Central memory CD8-positive, alpha-beta T cell (primary cell): ENCODE measurements at places on chromosomes 4 and X.

DNA sequence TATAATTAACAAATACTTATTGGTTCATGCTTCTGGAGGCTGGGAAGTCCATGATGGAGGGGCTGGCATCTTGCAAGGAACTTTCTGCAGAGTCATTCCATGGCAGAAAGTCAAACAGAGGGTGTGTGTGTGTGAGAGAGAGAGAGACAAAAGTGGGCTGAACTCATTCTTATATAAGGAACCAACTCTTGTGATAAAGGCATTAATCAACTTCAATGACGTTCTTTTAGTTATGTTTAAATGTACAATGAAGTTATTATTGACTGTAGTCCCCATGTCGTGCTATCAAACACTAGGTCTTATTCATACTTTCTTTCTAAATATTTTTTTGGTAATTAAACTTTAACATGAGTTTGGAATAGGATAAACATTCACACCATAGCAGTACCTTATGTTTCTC, 1408.8 kb downstream of the STIM2 start:
- DNase-seq, result no peak

DNA sequence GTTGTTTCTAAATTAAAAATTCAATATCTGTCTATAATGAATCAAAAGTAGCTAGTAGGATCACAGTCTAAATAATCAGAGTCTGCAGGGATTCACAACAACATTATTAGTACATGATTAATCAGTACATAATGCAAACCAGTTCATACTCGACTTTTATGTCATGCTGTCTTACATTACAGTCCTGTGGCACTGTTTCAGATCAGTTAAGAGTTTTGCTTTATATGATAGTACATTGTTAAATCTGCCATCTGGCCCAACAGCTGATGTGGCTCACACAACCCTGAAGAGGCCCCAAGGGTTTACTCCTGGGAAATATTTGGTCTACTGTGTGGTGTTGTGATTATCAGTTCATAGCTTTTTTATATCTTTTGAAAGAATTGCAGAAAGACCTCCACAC, 247.1 kb upstream of the ETNPPL start:
- DNase-seq, result no peak

DNA sequence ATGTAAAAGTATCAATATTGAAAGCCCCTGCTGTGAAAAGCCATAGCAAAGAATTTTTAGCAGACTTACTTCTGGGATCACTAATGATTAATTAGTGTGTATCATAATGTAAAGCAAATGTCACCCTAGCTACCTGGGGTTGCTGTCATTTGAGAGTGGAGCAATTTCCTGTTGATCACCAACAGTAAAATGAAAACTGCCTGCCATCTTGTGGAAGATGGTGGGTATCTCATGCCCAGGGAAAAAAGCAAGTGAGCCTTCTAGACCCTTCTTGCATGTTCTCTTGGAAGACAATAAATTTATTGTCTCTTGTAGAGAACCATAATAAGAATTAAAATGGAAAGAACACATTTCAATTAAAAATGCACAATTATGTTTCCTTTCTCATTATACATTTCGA, 360.2 kb downstream of the ZIC3 start:
- DNase-seq, result no peak

- DNase-seq, result no peak
These were observed 443.0 kb downstream of the PCDH10 start for GRCh38 chr4:133592106-133592505.

GRCh38 chr4:125140966-125141495, 173.7 kb upstream of the FAT4 start:
- no peak for DNase-seq

DNA sequence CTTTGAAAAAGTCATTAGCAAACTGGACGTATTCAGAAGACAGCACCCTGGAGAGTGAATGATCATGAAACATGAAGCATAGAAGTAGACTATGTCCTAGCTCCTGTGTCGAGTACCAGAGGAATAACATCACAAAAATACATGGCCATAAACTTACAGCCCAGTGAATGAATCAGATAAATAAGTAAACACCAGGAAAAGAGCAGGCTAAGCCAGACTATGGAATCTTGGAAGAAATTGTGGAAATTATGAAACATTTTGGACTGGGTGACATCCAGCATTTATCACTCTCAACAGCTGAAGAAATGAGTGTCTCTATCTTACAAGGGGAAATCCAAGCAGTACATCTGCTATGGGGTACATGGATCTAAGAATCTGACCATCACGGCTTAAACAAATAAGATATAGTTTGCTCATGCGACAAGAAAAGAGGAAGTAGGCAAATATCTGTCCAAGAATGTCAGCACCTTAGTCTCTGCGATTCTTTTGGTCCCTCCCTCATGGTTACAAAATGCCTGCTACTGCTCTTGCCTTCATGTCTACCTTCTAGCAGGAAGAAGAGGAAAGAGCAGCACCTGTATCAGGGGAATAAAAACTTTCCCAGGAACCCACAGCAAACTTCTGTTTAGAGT, 481.5 kb downstream of the BCOR start:
- no peak for DNase-seq

GRCh38 chr4:108429662-108430061, 190.7 kb upstream of the RPL34 start:
- no peak for DNase-seq

GRCh38 chrX:8629871-8630270, 102.1 kb downstream of the ANOS1 start:
- no peak for DNase-seq

DNA sequence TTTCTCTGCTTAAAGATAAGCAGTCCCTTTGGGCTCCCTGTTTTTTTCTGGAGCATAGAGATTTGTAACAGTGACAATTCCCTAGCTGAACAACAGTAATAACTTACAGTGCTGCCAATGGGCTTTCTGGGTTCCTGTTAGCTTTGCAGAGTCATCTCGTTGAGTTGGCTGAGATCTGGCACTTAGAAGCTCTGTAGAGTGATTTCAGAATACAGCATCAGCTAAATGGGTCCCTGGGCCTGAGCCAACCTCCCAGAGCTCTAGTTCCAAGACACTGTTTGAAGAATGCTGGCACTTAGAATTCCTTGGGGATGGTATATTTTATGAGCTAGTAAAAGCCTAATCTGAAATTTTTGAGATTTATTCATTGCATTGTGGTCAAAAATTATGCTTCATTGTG, 43.5 kb upstream of the SERTM2 start:
- DNase-seq, result no peak

- DNase-seq, result no peak
These were observed 219.2 kb downstream of the KIT start for GRCh38 chr4:54877006-54877405.

GRCh38 chr4:85952528-85952927, 407.3 kb downstream of the MAPK10 start:
- DNase-seq, result no peak

GRCh38 chrX:38233891-38234667, 13.4 kb upstream of the SRPX start:
- DNase-seq, result no peak

GRCh38 chrX:40434443-40434842, 146.3 kb upstream of the ATP6AP2 start:
- DNase-seq, result no peak

- no peak for DNase-seq
These were observed 203.5 kb downstream of the PRDM5 start for GRCh38 chr4:120718979-120719566.

DNA sequence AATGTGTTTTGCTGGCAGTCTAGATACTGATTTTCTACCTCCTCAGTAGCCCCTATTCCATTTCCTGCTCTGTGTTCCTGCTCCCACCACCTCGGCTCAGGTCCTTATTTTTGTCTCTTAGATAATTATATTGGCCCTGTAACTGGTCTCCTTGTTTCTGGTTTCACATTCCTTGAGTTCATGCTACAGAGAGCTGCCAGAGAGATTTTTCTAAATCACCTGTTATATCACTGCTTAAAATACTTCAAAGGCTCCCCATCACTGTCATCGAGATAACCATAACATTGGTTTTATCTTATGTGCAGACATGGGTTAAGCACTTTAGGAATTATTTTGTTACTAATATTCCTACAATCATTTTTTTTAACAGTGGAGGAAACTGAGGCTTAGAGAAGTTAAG, 9.6 kb downstream of the SYNPO2 start:
- DNase-seq, result no peak

DNA sequence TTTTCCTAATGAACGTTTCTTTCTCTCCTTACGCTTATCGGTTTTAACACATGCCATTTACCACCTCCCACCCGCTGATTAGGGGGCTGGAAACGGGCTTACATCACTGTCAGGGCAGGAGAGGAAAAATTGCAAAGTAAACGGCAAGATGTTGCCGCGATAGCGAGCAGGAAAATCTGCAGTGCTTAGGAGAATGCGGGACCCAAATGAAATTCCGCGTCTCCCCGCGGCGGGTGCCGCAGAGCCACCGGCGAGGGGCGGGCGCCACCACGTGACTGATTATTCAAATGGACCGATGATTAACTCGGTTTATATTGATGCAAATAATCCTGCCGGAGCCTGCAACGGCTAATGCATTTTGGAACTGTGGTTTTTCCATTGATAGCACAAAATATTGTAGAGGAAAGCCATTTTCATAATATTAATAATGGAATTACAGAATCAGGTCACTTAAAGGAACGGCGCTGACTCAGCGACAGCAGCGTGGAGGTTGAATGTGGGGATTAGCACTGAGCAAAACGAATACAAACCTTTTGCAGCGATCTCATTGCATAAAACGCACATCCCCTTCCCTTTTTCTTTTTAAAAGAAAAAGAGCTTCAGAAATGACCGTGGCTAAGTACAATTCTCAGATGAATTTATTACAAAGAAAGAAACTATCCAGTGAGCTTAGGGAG, 224.2 kb downstream of the STIM2 start:
- no peak for DNase-seq

DNA sequence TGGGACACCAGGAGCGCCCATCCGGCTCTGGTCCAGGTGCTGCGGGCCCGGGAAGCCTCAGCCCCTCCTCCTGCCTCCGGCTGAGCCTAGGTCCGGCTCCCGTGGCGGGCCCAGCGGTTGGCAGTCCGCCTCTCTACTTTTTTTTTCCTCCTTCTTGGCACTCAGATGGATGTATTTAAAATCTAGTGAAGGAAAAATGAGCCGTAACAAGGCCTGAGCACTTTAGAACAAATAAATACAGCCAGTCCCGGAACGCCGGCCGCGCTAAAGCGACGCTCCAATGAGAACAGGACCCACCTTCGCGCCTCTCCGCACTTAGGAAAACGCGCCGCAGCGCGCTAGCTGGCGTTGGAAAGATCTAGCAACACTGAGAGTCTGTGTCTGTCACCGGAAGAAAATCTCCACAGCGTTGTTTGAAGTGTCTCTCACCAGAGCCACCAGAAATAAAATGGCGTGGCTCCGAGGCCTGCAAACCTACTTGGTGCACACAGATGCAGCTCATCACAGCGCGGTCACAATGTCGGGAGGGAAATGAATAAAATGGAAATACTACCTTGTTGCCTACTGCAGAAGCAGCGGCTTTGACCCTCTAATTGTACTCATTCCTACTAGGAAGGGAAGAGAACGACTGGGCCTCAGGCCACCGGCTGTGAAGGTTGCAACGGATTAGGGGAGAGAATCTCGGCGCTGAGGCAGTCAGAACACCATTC, 4.7 kb downstream of the NEUROG2 start:
- no peak for DNase-seq

DNA sequence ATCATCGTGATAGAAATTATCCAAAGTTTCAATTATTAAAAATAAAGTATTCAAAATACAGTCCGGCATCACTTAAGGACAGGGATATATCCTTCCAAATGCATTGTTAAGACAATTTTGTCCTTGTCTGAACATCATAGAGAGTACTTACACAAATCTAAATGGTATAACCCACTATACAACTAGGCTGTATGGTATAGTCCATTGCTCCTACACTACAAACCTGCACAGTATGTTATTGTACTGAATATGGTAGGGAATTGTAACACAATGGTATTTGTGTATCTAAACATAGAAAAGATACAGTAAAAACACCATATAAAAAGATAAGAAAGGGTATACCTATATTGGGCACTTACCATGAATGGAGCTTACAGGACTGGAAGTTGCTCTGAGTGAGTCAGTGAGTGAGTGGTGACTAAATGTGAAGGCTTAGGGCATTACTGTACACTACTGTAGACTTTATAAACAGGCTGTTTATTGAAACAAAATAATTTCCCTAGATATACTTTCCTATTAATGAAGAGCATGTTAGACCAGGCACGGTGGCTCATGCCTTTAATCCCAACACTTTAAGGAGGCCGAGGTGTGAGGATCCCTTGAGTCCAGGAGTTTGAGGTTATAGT, 44.8 kb upstream of the PTPN13 start:
- DNase-seq, result no peak

GRCh38 chr4:152640058-152640921, 39.5 kb downstream of the TMEM154 start:
- no peak for DNase-seq

GRCh38 chr4:86506591-86506990, 87.5 kb upstream of the PTPN13 start:
- DNase-seq, result no peak

DNA sequence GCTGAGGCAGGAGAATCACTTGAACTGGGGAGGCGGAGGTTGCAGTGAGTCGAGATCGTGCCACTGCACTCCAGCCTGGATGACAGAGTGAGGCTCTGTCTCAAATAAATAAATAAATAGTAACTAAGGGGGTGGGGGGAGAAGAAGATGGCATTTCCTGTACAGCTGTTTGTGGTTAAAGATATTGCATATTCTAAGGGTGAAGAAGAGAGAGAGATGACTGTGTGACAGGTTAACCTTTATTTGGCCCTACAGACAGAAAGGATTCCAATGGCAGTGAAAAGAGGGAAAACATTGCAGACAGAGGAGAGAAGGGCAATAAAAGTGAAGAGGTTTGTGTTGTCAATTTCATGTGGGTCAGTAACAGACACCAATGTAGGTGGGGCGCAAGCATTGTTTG, 9.4 kb downstream of the TASL start:
- no peak for DNase-seq

DNA sequence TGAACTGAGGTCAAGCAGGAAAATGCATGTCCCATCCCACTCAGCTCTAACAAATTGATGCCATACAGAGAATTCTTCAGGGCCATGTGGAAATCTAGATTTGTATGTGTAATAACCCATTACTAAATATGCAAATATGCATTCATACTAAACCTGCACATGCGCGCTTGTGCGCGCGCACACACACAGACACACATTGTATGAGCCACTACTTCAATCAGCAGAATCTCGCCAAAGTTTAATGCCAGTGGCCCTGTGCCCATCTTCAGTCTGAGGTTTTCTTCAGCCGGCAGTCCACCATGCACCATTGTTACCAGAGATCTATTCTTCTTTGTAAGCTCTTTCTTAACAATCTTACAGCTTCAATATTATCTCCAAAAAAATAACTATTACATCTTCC, 276.4 kb downstream of the PDGFC start:
- DNase-seq, result no peak

GRCh38 chrX:56728321-56728720, 722 bp upstream of the NBDY start:
- no peak for DNase-seq

DNA sequence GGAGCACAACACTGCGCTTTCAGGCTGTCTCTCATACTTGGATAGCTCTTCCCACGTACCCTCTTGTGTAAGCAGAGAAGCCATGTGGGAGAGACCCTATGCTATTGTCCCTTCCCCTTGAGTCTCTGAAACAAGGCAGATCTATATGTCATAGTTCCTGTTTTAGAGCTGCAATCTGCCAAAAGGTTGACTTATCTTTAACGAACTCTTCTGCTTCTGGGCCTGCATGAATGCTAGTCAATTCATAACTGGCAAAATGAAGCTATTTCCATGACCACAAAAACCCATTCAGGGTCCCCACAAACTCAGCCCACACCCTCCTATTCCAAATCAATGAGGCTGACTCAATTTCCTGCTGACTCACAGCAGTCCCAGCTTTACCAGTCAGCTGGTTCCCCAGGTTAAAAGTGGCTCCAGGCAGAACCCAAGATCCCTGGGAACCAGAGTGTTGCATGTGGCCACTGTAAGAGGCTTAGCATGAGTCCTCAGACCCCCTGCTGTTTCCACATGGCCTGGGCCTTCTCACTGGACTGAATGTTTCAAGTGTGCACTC, 25.3 kb upstream of the SOD3 start:
- DNase-seq, result no peak
